ENCODE measurements at places on chromosomes 12 and 14.

GRCh38 chr12:89657066-89657465 lies 51.6 kb downstream of the ATP2B1 start:
- DNase-seq: no peak

DNA sequence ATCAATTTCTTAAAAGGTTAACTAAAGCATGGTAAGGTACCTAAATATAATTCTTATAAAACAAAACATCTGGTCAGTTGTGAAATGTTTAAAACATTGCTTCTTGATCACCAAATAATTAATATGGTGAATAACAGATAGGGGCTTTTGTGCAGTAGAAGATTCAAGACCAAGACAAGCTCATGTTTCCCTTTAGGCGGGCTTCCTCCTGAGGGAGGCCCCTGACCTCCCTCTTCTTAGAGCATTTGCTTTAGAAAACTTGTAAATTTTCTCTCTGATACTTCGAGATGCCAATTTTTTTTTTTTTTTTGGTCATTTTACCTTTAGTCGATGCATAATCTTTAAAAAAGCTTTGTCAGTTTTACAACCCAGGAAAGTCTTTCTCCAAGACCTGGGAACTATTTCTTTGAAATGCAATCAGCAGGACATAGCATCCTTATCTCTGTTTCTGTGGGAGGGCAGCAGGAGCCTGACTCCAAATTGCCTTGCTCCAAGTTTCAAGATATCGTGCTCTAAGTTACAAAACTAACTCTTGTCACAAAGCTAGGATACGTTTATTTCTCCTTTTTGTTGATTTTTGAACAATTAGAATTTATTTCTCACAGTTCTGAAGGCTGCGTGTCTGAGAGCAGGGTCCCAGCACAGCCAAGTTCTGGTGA lies 66.6 kb upstream of the BICD1 start:
- no peak for DNase-seq

DNA sequence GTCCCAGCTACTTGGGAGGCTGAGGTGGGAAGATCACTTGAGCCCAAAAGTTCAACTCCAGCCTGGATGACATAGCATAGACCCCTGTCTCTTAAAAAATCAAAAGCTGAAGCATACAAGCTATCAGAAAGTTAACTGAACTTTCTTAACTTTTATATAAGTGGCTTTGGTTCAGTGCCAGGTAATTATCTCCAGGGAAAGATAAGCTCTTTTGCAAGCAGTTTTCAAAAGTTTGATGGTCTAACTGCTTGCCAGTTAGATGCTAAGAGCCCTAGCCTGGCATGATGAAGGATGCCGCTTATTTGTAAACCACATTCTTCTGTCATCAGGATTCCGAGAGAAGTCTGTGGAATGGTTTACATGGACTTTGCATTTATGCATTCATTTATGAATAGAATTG lies 409.1 kb downstream of the AEBP2 start:
- no peak for DNase-seq

DNA sequence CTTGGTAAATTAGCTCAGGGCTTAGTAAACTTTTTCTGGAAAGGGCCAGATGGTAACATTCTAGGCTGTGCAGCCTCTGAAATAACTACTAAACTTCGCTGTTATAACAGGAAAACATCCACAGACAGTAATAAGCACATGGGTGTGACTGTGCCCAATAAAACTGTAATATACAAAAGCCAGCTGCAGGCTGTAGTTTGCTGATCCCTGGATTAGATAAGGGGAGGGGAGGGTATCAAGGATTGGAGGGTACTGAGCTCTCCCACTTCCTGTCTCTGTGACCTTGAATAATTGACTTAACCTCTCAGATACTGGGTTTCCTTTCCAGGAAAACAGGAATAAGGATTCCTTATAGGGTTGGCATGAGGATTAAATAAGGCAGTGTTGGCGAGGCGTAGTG lies 81.2 kb downstream of the CCDC60 start:
- no peak for DNase-seq

GRCh38 chr12:89326239-89327040 lies 25.9 kb downstream of the DUSP6 start:
- DNase-seq: no peak

- DNase-seq: no peak
Measured at GRCh38 chr12:116736962-116737773, 701 bp downstream of the SPRING1 start.

DNA sequence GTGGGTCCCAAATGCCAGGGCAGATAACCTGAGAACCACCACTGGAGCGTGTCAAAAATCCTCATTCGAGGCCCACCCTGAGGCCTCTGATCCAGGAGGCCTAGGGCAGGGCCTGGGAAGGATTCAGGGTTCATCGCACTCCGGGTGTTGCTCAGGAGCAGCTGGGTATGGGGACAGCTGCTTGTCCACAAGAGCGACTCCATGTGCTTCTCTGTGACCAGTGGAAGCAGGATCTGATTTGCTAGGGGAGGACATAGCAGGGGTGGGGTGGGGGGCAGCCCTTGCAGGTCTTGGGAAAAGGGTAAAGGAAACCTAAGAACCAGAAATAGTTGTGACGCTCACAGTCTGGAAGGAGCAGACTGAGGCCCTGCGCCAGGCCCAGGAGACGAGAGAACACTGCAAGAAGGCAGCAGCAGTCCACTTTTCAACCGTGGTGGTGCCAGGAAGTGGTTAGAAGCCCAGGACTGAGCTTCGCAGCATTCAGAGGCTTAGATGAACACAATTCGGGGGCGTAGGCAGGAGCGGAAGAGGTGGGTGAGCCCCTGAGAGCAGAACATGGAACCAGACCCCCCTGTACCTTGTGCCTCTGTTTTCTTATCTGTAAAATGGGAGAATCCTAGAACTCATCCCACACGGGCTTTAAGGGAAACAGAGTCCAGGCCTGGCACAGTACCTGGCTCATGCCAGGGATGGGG lies 33.7 kb downstream of the ITPK1 start:
- no peak for DNase-seq

DNA sequence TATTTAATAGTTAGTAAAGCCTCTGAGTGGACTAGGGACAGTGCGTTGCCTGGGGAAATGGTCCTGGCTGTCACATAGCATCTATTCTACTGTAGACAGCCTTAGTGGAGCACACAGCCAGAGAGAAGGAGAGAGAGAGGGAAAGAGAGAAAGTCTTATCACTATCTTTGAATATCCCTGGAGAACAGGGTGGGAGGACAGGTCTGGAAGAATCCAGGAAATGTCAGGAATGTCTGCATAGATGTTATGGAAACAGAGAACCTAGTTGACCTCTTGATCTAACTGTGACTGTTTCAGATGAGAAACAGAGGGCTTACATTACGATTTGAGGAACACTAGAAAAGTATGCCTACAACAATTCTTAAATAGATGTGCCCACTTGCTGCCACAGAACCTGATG lies 92.8 kb downstream of the SLC15A5 start:
- DNase-seq: no peak

GRCh38 chr14:96635850-96636249 lies 133.7 kb downstream of the PAPOLA start:
- no peak for DNase-seq

DNA sequence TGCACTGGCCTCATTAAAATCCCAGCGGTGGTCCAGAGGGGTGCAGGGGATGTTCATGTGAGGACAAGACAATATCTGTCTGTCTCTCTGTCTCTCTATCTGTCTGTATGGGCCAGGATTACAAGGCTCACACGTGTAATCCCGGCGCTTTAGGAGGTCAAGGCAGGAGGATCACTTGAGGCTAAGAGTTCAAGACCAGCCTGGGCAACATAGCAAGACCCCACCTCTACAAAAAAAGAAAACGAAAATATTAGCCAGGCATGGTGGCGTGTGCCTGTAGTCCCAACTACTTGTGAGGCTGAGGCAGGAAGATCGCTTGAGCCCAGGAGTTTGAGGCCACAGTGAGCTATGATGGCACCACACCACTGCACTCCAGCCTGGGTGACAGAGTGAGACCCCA lies 117.1 kb downstream of the PHETA1 start:
- no peak for DNase-seq

DNA sequence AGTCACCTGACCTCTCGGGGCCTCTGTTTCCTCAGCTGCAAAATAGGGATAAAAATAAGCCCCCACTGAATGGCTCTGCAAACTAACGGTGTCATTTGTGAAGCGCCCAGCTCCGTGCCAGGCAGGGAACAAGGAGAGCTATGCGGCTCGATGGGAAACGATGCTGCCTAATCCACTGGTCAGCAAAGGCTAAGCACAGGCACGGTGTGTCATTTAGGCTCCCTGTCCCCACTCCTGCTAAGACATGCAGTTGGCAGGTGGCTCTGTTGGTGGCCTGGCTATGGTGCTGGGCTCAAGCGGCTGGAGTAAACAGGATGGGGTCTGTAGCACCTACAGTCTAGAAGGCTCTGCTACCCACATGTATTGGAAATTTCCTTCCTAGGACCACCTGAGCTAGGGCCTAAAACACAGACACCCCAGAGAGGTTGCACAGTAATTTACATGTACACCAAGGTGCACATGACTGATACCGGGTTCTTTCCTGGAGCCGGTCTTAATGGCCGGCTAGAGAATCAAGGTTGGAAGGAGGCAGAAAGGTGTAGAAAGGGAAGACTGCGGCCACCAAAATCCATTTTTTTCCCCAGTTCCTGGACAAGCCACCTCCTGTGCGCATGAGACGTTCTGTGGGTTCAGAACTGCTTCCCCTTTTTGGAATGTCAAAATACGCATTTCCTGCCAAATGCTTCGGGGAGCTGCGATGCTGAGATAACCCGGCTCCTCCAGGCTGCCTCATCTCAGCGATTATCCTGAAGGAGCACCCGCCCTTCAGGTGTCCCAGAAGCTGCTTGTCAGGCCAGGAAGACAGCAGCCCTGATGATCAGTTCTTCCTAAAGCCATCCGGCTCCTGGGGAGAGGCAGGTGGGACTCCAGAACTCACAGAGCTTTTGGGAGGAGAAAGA lies 1.0 kb downstream of the CACNA2D4 start:
- DNase-seq: no peak

DNA sequence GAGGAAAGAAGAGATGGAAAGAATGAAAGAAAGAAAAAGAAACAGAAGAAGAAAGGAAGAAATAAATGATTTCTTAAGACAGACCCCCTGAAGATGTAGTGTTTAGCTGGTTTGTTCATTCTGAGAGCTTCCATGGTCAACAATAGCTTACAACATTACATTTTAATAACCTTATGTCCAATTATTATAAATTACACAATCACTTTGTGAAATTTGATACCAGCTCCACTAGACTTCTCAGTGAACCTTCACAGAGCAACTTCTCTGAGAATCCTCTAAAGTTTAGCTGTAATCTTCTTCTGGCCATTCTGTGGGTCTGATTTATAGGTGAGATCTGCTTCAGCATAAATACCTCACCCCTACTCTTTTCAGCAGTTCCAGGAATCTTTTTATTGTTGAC lies 27.9 kb downstream of the SIX1 start:
- peak; percentile 59 for DNase-seq

- no peak for DNase-seq
Measured at GRCh38 chr12:131692431-131692830, 18.5 kb upstream of the SFSWAP start.

DNA sequence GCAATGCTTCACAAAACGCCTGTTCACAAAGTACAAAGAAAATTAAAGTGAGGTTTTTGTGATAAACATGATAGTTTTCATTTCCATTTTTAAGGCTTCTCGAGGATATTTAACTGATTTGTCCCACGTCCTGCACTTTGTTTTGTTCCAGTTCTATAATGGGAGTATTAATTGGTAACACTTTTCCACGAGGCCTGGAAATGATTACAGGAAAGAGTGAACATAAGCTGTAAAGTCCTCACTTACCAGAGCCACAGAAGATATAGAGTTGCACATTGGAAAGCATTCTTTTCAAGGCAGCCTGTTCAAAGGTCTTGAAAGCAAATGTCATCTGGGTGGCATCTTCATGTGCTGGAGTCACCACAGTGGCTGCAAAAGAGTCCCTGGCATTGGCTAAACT lies 1236.6 kb downstream of the BCL11B start:
- DNase-seq: no peak

DNA sequence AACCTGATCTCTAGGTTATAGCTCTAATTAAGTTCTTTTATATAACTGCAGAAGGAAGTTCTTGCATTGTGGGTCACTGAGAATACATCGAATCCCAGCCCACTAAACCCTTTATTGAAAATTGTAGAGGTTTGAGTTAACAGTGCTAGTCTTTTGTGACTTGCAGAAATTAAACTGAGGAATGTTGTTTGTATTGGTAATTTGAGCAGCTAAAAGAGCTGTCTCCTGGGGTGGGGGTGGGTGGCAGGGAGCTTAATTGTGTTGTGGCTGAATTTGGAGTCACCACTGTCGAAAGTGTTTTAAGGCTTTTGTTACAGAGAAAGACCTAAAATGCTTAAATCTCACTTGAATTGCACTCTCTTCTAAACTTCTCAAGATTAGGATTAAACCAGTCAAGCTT lies 3.2 kb upstream of the COX8C start:
- DNase-seq: no peak

GRCh38 chr12:91057368-91058165 lies at the start of gene KERA:
Gene KERA, minus strand, starts transcription at chr12:91058024. Its CDS starts 1,743 bp downstream, at chr12:91056281.
- no peak for DNase-seq

DNA sequence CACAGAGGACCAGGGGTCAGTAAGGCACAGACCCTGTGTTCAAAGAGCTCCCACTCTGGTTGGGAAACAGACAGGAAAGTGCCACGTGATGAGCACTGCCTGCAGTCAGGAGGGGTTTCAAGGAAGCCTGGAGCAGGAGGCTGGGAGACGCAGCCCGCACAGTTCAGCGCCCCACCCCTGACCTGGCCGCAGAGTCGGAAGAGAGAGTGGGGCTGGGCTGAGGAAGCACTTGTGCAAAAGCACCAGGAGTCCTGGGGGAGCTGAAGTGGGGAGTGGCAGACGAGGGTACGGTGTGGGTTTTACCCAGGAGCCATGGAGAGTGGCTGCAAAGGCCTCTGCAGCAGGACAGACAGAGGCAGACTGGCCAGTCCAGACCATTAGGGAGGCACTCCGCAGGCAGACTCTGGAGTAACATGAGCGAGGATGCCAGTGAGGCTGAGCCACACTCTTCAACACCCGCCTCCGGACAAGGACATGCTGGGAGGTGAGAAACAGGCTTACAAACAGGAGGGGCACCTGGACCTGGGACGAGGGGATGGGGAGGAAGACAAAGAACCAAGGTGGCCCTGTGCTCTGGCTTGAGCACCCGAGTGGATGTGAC lies 85.7 kb upstream of the GPR68 start:
- DNase-seq: no peak

DNA sequence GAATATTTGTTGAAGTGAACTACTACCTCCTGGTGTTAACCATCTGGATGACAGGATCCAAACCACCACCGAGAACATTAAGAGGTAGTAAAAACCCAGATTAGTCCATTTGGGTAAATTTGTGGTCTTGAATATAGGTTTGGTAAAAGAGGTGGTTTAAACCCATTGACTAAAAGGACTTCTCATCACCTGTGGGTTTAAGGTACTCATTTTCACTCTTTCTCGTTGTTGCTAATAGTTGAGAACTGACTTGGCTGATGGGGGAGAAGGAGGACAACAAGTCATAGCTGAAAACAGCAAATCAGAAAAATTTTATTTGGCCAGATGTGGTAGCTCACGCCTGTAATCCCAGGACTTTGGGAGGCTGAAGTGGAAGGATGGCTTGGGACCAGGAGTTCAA lies 59.2 kb downstream of the ACADS start:
- no peak for DNase-seq

- no peak for DNase-seq
Measured at GRCh38 chr12:121397521-121397920, 2.4 kb upstream of the RNF34 start.

Data from DMS79 treated with DMSO at 0.1 percent for 48 hours (cell line).